ENCODE measurements at places on chromosomes 7 and 10.

- DNase-seq, result no peak
Observed at GRCh38 chr7:25522727-25523126, 294.4 kb upstream of the NPVF start.

DNA sequence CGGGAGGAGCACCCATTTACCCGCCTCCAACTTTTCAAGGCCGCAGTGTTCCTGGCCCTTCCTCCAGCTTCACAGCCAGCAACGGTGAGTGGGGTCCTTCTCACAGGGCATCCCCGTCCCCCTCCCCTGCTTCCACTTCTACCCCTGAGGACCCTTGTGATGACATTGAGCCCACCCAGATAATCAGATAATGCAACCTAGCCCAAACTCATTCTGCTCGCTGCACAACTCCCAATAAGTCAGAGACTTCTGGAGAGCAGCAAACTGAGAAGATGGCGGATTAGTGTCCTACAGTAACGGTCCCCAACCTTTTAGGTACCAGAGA is 74.5 kb downstream of the OAT start:
- no peak for DNase-seq

GRCh38 chr10:87054373-87055295 is 34.5 kb downstream of the FAM25A start:
- no peak for DNase-seq

GRCh38 chr7:94512735-94513564 is 3.3 kb downstream of the CASD1 start:
- no peak for DNase-seq

DNA sequence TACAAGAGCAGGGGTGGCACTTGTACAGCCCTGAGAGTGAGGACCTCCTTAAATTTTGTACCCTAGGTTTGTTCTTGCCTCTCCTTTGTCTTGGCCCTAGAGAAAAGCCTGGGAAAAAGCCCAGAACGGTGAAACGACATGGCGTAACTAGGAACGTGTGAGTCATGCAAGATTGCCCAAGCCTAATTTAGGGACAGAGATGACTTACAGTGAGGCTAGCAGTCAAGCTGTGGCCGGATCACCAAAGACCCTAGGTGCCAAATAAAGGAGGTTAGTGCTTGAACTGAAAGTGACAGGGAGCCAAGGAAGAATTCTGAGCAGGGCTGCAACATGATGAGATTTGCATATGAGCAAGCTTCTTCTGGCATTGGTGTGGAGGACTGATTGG is 25.1 kb downstream of the TBXAS1 start:
- no peak for DNase-seq

- DNase-seq, result no peak
Observed at GRCh38 chr10:30186371-30186875, 127.0 kb upstream of the JCAD start.

- DNase-seq, result no peak
Observed at GRCh38 chr7:52537051-52537450, 498.4 kb upstream of the POM121L12 start.
